ENCODE measurements at places on chromosomes 2 and 18.
A peak's percentile ranks its signal among the peaks of the same experiment; 100 is the strongest.

GRCh38 chr2:239585422-239585821, 184.6 kb upstream of the HDAC4 start:
- DNase-seq = no peak

DNA sequence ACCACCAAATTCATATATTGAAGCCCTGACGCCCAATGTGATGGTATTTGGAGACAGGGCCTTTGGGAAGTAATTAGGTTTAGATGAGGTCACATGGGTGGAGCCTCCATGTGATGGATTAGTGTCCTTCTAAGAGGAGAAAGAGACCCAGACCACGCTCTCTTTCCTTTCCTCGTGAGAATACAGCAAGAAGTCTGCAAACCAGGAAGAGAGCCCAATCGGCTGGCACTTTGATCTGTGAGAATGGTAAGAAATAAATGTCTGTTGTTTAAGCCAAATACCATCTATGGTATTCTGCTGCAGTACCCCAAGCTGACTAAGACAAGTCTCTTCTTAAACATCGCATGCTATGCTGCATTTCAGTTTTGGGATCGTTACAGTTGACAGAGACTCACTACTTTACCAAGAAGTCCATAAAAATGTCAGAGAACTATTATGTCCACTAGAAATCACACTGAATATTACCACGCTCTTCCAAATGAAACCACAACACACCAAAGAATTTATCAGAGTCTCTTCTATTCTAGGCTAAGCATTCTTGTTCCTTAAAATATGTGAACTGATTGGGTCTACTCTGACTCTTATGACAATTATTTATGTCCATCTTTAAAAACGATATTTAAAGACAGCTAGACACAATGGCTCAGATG, 48.5 kb downstream of the LPIN2 start:
- no peak for DNase-seq

GRCh38 chr2:222982010-222982908, 69.7 kb upstream of the KCNE4 start:
- no peak for DNase-seq

DNA sequence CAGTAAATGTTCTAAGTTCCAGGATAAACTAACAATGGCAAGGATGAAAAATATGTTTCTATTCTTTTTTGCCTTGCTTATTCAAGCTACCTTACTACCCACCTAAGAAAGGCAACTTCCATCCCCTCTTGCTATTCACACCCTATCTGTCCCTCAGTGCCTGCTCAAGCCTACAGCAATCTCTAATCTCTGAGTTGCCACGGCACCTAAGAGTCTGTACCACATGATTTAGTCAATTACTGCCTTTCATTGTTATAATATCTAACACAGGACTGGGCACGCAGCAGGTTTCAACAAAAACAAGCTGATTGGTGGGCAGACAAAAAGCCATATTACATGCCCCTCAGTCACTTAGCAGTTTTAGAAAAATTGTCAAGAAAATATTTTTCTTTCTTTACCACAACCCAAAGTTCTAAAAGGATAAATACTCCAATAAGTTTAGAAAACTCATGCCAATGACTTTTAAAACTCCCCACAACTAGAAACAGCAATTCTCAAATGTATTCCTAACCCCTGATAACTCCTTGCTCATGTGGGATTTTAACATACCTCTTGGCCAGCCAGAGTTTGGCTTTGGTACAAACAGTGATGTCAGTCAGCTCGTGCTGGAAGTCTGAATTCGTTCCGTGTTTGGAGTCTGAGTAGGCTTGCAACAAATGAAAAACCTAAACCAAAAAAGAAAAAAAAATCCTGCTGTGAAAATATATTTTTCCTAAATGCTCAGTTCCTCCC, 117.3 kb upstream of the ZFP36L2 start:
- no peak for DNase-seq

DNA sequence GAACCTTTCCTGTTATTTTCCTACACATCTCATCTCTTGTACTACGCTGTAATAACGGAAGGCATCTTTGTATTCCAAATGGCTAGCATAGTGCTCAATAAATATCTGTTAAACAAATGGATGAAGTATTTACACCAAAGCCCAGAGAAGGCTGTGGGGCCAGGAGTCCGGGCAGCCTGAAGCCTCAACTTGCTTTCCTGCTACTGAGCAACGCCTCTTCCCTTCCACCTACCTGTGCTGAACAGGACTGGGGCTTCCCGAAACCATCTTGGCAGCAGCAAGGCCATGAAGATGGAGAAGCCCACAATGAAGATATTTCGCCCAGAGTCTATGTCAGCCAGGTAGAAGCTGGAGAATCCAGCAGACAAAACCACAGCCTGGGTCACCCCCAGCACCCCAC, 2.5 kb upstream of the NHEJ1 start:
- no peak for DNase-seq

- DNase-seq = no peak
These were observed 53.8 kb downstream of the TGOLN2 start for GRCh38 chr2:85273738-85274731.

GRCh38 chr2:207260947-207261346, 95.2 kb upstream of the KLF7 start:
- no peak for DNase-seq

DNA sequence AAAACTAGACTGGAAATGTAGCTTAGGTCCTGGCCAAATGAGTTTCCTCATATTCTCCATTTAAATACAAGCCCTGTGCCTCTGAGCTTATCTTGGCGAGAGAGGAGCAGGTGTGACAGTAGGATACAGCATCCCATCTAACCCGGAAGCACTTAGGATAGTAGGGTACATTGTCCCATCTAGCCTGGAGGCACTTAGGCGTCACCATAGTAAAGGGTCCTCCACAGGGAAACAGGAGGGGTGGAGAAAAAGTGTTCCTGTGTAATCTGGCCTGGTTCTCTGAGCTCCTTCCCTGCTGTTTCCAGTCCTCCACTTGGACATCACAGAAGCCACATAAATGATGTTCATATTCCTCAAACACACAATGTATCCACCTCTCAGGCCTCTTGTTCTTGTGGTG, 301.4 kb downstream of the GALR1 start:
- DNase-seq = no peak

DNA sequence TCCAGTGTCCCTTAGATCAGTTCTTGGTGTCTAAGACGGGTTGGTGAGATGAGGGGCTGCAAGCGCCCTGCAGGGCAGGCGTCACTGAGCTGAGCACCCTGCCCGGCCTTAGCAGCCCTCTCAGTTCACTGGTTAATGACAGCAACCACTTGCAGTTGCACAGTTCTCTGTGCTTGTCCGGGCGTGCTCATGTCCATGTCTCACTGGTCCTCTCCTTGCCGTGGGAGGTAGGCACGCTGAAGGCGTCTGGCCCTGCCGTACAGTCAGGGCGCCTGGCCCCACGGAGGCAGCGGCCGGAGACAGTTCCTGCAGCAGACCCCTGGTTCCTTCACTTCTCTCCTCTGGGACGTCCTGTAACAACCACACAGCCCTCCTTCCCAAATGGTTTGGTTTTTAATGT, 75.3 kb downstream of the ARHGEF4 start:
- no peak for DNase-seq

GRCh38 chr2:99729104-99730025, 239.5 kb upstream of the REV1 start:
- no peak for DNase-seq

- no peak for DNase-seq
These were observed 51.4 kb downstream of the LINC00305 start for GRCh38 chr18:64097497-64097896.

DNA sequence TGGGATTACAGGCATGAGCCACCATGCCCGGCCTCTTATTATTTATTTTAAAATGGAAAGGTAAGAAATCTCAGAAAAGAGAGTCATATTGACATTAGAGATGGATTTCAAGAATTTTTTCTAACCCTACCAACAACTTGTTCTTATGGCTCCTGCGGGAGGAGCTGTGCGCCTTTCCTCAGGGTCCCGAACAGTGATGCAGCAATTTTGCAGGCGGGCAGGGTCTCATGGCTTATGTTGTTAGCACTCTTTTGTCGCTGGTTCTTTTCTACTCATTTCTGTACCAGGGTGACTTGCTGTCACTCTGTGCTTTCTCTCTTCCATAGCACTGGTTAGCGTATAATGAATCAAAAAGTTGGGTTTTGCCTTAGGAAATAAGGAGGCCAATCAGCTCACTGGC, 148.8 kb upstream of the DLGAP1 start:
- DNase-seq = no peak

DNA sequence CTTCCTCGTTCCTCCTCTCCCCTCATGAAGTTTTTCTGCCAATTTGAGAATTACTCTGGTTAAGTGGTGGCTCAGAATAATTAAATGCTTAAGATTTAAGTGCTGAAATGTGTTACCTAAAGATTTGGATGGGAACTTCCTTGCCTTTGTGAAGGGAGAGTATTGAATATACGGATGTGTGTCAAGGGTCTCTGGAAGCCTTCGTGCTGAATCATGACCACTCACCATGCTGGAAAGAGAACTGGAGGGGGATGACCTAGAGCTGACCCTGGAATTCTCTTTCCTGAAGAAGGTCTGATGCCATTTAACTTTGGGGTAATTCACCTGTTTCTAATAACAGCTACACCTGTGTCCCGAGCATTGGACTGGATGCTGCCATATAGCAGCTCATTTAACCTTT, 2.2 kb downstream of the MOCOS start:
- DNase-seq = no peak

- no peak for DNase-seq
These were observed 1272.8 kb downstream of the SUCLG1 start for GRCh38 chr2:83186105-83186760.

- peak; percentile 61 for DNase-seq
These were observed 19.5 kb downstream of the NFE2L2 start for GRCh38 chr2:177245010-177245422.

DNA sequence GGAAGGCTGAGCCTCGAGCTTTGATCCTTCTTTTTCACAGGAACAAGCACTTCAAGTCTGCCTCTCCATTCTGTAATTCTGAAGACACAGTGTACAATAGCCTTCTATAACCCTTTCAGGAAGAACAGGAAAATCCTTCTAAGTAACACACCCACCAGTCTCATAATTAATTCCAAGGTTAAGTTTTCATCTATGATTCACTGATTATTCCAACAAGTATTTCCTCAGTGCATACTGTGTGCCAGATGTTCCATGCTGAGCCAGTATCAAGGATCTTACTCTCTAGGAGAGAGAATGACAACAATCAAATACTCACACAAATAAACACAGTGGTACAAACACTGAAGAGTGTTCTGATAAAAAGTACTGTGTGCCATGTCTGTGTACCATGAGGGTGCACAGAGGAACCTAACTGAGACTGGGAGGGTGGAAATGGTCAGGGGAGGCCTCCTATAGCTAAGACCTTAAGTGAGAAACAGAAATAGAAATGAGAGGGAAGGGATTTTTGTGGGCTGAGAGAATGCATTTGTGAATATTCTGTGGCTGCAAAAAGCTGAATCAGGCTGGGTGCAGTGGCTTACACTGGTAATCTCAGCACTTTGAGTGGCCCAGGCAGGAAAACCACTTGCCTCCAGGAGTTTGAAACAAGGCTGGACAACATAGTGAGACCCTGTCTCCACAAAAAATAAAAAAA, 7.3 kb upstream of the MTLN start:
- DNase-seq = no peak

- DNase-seq = peak; percentile 36
These were observed 1.1 kb downstream of the RNF103 start for GRCh38 chr2:86622519-86623042.

DNA sequence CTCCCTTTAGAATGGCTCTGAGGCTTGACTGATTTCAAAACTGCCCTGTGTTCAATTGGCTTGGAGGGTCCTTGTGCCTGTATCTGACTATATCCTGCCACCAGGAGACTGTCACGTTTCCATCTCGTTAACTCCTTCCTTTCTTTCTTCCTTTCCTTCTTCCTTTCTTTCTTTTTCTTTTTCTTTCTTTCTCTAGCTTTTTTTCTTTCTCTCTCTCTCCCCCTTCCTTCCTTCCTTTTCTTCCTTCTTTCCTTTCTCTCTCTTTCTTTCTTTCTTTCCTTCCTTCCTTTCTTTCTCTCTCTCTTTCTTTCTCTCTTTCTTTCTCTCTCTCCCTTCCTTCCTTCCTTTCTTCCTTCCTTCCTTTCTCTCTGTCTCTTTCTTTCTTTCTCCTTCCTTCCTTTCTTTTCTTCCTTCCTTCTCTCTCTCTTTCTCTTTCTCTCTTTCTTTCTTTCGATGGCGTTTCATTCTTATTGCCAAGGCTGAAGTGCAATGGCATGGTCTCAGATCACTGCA, 38.1 kb upstream of the EML6 start:
- DNase-seq = no peak

DNA sequence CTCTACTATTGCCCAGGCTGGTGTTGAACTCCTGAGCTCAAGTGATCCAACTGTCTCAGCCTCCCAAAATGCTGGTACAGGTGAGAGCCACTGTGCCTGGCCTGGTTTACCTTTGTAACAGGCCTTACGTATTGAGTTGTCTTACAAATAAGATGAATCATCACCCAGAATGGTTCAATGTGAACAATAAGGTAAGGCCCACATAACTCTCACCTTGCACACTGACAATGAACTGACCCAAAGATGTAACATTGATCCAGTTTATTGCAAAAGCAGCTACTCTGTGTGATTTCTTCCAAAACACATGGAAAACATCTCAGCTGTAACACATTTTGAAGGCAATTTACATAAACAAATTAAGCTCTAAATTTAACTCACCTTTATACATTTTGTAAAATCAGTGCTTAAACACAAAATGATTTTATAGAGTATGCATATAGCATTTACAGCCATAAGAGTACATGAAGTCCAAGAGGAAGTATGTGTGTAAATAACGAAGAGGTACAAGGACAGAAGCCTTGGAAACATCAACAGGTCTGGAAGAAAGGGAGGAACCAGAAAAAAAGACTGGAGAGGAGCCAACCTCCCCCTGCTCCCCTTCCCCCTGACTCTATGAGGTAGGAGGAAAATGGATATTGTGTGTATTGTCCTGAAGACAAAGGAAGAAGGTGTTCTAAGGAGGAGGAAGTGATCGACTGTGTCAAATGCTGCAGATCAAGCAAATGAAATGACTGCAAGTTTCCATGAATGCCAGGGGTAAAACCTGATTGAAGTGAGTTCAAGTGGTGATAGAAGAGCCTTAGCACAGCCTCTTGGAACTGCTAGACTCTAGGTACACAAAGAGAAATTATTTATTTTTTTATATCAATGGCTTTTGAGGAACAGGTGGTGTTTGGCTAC, 5.6 kb upstream of the WDFY1 start:
- DNase-seq = no peak

GRCh38 chr2:20676353-20677215, 9.6 kb downstream of the GDF7 start:
- DNase-seq = no peak

DNA sequence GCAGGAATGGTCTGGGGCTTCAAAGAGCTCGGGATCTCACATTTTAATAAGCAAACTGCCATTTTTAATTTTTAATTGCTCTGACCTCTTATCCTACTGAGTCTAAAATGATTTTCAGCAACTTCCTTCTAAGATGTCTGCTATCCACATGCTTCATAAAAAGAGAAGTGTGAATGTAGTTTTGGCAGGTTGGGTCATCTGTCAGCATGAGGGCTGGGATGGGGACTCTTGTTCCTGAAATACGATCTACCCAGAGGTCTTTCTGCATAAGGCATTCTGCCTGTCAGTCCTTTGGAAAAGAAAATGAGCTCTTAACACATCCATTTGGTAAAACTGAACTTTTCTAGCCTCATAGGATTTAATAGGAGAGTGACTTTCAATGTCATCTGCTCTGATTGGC, 252.8 kb upstream of the APCDD1 start:
- DNase-seq = no peak

- no peak for DNase-seq
These were observed 135.7 kb downstream of the LRRC30 start for GRCh38 chr18:7366597-7366996.

GRCh38 chr2:181004647-181005325, 24.4 kb downstream of the UBE2E3 start:
- DNase-seq = no peak

- DNase-seq = no peak
These were observed 30.7 kb upstream of the PIEZO2 start for GRCh38 chr18:11179959-11180519.

- no peak for DNase-seq
These were observed 53.3 kb upstream of the TTN start for GRCh38 chr2:178860551-178860950.
